Stimulated activated memory B cell treated with anti-CD40 and anti-IgM and Interleukin-4, amounts not matched to agents 10 μg/mL and 1 μg/mL and 100 μg/mL, for 72 hours (primary cell): ENCODE measurements at places on chromosomes 7 and 10.

DNA sequence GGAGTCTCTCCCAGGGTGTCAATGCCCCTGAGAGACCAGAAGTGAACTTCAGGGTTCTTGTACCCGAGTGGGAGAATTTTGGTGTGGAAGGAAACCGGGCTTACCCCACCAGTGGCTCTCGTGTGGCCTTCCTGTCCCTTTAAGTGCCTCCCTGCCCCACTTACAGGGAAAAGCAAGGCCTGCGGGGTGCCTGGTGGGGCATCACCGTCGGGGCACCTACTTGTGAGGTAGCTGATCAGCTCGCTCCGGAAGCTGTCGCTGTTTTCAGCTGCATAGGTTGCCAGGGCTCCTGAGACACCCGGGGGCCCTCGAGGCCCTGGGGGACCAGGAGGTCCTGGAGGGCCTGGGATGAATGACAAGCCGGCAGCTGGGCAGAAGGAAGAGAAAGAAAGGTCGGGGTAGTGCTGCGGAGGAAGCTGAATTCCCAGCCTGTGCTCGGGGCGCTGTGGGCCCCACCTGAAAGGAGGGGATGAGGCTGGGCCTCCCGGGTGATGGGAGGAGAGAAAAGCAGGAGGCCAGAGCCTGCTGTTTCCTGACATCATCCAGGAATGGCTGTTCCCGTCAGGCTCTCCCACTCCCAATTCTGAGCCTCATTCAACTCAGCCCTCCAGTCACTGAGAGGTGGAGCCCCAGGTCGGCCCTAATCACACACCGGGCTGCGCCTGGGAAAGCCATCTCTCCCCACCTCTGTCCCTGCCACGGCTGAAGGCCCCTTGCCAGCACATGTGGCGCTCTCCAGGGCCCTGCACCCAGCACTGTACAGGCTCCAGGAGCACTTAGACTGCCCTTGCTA, 51.1 kb downstream of the COL17A1 start:
- no peaks in the 10 kb centered on the region for H3K27me3 ChIP-seq
- H3K4me1 ChIP-seq = no peaks in the 10 kb centered on the region
- ATAC-seq = no peak
- H3K27ac ChIP-seq = no peak overlapping the region
- H3K36me3 ChIP-seq = peaks cover 11% of the 10 kb centered on the region

- no peaks in the 10 kb centered on the region for H3K36me3 ChIP-seq
- ATAC-seq = no peak
- no peak overlapping the region for H3K27ac ChIP-seq
- no peak overlapping the region for H3K4me3 ChIP-seq
Measured at GRCh38 chr10:8616166-8616565, 561.7 kb downstream of the GATA3 start.

DNA sequence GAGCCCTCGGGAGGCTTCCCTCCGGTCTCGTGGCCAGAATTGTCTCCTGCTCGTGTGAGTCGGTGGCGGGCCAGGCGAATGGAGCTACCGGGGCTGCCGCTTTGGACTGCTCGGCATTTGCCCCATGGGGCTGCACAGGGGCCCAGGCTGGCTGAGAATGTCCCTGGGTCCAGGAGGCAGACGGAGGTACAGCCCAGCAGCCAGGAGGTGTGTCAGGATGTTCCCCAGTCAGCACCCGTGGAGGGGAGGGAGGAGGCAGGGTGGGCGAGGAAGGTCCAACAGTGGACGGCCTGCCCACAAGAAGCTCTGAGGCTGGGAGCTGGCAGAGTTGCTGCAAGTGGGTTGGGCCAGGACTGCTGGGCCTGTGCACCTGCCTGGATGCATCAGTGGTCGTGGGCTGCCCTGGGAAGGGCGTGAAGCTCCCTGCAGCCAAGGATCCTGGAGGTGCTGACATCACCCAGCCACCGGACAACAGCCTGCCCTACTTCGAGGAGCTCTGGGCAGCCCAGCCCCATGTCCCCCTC, 46.4 kb downstream of the PDGFA start:
- peaks cover 35% of the 10 kb centered on the region for H3K27me3 ChIP-seq
- no peak overlapping the region for H3K27ac ChIP-seq
- H3K4me3 ChIP-seq = no peak overlapping the region
- no peak for ATAC-seq

GRCh38 chr7:98493030-98493778, 92.3 kb upstream of the BAIAP2L1 start:
- H3K4me3 ChIP-seq = no peak overlapping the region
- no peaks in the 10 kb centered on the region for H3K36me3 ChIP-seq
- no peaks in the 10 kb centered on the region for H3K4me1 ChIP-seq
- no peak for ATAC-seq
- H3K27me3 ChIP-seq = peaks cover 15% of the 10 kb centered on the region

GRCh38 chr10:44325596-44326307, 59.1 kb downstream of the CXCL12 start:
- H3K4me1 ChIP-seq = no peaks in the 10 kb centered on the region
- no peaks in the 10 kb centered on the region for H3K27me3 ChIP-seq
- no peak overlapping the region for H3K4me3 ChIP-seq
- H3K27ac ChIP-seq = no peak overlapping the region
- ATAC-seq = no peak
